ENCODE measurements at places on chromosomes 2 and 18. TPM values are rescaled to one million over a fixed set of nuclear protein-coding genes. Genes with fewer than 3 reads are reported as not detected.

GRCh38 chr18:62361288-62361687 lies 36.2 kb downstream of the TNFRSF11A start:
- ATAC-seq: no peak

DNA sequence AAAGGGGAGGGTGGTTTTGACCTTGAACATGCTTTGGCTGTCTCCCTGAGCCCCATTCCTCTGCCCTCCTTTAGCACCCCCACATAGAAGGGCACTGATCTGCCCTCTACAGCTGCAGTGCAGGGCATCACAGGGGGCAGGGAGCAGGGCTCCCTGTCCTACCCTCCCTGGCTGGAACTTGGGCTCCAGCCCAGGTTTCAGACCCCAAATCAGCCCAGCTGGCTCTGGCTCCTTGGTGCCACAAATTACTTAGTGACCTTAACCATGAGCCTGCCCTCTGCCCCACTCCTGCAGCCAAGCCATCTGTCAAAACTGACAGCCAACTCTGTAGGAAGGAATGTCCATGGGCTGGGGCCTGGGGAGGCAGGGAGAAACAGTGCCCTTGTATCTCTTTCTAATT lies 105.6 kb downstream of the MAPK4 start:
- no peak for ATAC-seq

DNA sequence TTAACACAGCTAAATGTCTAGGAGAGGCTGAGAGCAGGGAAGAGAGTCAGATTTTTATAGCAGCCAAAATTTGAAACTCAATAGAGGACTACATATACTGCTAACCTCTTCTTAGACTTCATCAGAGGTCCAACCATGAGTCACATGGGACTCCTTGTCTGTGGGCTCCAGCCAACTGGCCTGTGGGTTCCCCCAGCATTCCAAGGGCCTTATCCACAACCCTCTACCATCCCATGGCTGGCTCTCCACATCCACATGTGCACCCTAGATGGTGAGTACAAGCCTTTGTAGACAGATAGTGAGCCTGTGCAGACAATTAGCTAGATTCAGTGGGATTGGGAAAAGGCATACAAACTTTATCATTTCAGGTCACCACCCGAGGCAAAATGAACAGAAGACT lies 901.9 kb upstream of the ZEB2 start:
- no peak for ATAC-seq

DNA sequence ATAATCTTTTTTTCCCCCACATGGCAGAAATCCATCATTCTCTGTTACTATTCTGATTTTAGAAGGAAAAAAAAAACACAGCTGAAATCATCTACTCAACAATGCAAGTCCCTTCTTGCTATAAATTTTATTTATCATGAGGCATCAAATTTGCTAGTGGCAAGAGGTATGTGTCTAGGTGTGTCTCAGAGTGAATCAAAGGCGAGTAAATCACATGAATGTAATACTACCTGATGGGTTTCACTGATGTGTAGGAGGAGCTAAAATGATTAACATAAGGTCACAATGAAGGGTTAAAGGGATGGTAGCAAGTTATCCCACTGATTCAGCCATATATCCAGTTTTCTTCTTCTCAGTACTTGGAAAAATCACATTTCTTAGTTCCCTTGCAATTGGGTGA lies 24.5 kb upstream of the PELI1 start:
- no peak for ATAC-seq

- ATAC-seq: no peak
Observed at GRCh38 chr2:61116302-61116701, 45.7 kb upstream of the C2orf74 start.

Gene PLEKHH2
- total RNA-seq: 2.4 TPM

Gene EMILIN1
- total RNA-seq: 2.0 TPM

Gene SIX3
- 1.2 TPM for total RNA-seq

Gene MRO
- total RNA-seq: 0.16 TPM
